NCI-H1105 treated with DMSO at 0.1 percent for 48 hours (cell line): ENCODE measurements at places on chromosomes 1 and 21.

DNA sequence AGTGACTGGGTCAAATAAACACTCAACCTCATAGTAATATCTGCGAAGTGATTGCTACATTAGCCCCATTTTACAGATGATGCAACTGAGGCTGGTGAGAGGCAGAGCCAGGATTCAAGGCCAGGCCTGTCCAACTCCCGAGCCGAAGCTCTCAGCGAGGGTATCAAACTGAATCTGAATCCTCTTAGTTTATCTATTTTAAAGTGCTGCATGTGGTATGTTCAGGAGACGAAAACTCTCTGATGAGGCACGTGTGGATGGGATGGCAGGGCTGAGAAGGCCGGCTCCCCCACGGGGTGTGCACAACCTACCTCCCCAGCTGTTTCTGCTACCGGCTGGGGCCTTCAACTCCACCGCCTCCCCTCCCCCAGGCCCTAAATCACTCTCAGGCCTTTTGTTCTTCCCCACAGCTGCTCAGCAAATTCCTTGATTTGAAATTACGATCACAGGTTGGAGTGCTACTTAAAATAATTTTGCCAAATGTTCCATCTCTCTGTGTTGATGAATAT is 171.8 kb downstream of the TOMM20 start:
- peak; percentile 24 for DNase-seq

DNA sequence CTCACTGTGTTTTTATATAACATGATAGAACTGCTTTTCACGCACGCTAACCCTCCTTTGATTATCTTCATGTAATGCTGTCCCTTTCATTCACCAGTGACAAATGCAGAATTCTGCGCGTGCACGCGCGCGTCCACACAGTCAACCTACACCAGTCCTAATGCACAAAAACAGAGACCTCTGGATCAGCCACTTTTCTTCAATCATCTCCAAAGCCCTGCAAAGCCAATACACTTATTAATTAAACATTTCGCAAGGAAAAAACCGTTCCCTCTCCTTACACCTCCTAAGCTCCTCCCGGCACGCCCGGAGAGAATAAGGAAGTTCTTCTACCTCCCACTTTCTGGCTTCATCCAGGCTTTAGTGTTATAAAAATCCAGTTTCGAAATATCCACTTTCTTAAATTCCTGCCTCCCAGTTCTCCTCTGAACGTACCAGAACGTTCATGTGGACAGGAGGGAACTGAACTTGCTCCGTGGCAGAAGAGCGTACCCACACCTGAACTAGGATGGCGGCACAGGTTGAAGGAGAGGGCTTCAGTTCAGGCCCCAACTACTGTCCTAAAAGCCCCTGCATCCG is 4.6 kb downstream of the LMX1A start:
- no peak for DNase-seq

- no peak for DNase-seq
These were observed 52.9 kb upstream of the KDM4A start for GRCh38 chr1:43597028-43597427.

GRCh38 chr1:209895709-209896108 is 42.3 kb upstream of the SYT14 start:
- no peak for DNase-seq

GRCh38 chr1:54114001-54114400 is 38.8 kb downstream of the CDCP2 start:
- DNase-seq = no peak

DNA sequence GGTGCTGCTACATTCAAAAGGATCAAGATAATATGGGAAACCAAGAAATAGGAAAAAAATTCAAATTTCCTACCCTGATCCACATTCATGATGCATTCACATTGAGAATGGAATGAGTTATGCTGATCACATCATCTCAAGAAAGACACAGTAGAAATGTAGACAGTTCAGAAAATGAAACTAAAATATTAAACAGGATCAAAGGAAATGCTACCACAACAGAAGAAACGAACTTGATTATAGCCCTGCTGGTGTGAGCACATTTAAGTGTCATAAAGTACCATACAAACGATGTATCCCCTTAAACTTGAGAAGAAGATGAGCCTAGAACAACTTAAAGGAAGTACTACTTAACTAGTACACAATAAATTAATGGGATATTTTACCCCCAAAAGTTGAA is 21.3 kb downstream of the SYDE2 start:
- no peak for DNase-seq

DNA sequence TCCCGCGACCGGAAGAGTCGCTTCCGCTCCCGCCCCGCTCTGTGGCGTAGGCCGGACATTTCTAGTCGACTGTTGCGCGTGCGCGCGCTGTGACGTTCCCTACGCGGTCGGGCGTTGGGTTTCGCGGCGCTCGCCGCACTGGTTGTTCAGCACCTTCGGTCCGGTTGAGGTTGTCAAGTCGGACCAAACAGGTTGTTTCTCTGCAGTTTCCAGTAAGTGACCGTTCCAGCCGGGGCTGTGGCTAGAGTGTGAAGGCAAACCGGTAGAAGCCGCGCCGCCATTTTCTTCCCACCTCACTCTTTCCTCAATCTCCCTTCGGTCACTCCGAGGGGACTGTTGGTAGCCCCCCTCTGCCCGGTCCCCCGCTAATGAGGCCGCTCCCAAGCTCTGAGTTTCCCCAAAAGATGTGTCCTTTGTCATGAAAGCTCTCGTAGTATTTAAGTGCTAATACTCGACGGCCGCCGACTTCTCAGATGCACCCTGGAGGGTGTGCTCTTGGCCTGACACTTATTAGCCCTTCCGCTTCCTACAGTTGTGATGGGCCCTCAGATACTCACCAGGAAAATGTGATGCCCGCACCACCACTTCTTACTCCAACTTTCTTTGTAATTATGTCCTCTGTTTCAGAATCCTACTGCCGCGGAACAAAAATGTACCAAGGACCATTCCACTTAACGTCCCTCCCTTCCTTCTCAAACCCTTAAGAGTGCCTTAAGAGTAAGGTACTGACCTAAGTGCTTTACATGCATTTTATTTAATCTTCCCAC is 56.3 kb downstream of the TRAF5 start:
- peak; percentile 91 for DNase-seq

GRCh38 chr1:210920716-210921694 is 212.9 kb downstream of the KCNH1 start:
- no peak for DNase-seq

DNA sequence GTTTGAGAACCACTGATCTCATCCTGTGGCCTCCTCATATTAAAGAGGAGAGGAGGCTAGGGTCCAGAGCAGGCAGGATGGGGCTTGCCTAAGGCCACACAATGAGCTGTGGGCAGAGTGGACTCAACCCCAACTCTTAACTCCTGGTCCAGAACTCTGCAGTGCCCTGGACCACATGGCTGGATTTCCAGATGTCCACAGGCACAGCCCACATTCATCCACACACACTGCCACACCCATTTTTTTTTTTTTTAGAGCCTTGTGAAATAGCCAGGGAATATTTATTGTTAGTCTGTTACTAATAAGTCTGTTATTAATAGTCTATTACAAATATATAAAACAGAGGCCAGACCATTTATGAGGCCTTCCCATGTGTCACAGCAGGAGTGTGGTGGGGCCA is 192.2 kb downstream of the TRABD2B start:
- no peak for DNase-seq

DNA sequence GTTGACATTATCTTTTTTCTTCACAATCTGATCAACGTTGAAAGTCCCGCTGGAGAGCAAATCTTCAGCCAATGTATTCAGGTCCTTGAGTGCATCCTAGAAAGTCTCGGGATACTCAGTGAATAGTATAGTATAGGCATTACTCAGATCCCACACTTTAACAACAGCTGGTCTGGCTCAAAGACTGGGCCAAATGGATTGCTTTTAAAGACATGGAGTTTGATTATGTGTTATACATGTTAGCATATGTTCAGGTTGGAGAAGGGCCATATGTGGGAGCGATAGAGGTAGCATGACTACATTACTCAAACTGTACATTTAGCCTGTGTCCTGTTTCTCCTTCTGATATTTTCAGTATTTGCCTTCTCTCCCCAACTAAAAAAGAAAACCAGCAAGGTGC is 33.1 kb downstream of the OR10Z1 start:
- no peak for DNase-seq

- no peak for DNase-seq
These were observed 155.6 kb upstream of the NBPF11 start for GRCh38 chr1:148307583-148308185.

DNA sequence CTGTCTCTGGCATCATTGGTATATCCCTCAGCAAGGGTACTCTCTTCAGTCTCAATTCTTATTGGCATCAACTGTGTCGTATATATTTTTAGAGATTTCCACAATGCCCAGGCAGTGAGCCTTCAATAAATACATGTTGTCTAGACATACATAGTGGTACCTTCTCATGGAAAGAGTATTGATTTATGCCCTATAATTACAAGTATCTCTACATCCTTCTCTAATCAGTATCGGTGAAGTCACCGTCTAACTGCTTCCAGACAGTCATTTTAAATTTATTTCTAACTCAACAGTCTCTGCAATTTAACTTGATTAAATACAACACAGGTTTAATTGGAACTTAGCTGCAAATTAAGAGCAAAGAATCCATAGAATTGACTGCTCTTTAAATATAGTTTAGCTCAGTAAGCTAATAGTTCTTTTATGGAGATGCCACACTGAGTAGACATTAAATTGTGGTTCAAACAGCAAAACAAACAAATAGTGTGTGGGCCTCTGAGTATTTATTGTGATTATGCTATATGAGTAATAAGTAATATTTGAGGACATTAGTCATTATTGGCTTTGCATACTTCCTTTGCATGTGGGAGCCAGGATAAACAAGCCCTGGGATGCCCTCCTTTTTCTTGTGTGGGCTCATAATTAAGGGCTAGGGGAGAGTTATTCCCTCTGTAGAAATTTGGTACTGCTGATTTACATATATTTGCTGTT is 126.9 kb upstream of the DUSP10 start:
- peak; percentile 21 for DNase-seq

GRCh38 chr21:44273046-44273445 is 11.3 kb upstream of the DNMT3L start:
- no peak for DNase-seq

- DNase-seq = no peak
These were observed 46.2 kb downstream of the SYT2 start for GRCh38 chr1:202664083-202664482.

DNA sequence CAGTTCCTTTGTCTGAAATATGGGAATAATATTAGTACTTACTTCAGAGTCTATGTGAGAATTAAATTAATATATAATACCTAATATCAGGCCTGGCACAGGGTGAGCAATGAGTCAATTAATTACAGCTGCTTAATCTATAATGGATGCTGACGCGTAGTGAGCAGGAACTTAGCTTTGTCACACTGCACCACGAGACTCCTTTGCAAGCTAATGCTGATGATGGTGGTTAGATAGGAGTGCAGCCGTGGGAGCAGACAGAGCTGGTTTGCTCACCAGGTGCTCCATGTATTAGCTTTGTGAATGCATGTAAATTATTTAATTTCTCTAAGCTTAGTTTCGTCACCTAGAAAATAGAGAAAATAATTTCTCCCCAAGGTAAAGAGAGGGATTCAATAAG is 35.1 kb downstream of the KCNJ15 start:
- no peak for DNase-seq

GRCh38 chr1:117814856-117815797 is 114.3 kb downstream of the GDAP2 start:
- no peak for DNase-seq

GRCh38 chr1:179029321-179029759 is 3.6 kb downstream of the FAM20B start:
- DNase-seq = no peak

GRCh38 chr1:24097663-24098062 is 14.3 kb downstream of the MYOM3 start:
- no peak for DNase-seq

DNA sequence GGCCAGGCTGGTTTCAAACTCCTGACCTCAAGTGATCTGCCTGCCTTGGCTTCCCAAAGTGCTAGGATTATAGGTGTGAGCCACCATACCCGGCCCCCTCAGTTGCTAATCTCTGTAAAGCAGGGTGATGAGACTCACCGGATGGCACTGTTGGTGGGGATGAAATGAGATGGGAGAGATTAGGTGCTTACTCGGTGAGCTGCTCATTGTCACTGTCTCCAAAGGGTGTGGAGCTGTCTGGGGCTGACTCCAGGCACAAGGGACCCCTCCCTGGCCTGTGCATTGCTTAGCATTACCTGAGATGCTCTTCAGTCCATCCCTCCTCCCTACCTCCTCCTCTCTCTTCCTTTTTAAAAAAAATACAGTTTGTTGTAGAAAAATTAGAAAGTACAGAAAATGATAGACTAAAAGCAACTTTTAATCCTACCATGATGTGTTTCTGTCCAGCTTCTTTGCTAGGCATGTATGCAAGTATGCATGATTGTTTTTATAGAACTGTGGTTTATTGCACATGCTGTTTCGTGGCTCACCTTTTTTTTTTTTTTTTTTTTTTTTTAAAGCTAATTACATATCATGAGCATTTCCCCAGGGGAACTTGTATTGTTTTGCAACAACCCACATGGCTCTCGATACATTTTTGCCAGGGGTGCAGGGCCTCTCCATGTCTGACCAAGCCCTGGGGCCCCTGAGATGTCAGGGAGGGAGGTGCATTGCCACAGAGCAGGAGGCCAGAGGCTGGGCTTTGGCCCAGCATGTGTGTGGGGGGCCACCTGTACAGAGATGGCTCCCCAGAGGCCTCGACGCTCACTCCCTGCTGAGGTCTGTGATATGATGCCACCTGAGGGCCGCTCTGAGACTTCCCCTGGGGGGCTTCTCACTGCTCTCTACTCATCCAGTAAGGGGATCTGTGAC is 55.4 kb downstream of the ARHGEF10L start:
- no peak for DNase-seq

DNA sequence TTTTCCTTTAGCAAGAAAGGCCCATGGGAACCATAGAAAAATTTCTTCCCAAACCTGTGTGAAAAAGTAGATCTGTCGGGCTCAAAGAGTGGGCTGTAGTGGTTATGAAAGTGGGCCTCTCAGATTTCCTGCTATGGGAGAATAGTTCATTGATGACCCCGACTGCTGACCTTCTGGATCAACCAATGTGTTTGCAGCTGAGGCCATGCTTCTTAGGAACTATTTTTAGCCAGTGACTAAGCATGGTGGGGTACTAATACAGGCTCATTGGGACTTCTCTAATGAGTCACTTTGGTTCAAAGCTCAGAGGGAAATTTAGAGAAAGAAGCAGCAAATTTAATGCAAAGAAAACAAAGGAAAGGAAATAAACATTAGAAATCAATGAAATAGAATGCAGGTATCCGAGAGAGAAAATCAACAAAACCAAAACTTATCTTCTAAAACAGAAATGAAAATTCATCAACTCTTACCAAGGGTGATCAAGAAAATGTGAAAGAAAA is 12.6 kb upstream of the PSMA5 start:
- DNase-seq = no peak

GRCh38 chr1:80085067-80085466 is 1078.5 kb upstream of the ADGRL4 start:
- DNase-seq = no peak

DNA sequence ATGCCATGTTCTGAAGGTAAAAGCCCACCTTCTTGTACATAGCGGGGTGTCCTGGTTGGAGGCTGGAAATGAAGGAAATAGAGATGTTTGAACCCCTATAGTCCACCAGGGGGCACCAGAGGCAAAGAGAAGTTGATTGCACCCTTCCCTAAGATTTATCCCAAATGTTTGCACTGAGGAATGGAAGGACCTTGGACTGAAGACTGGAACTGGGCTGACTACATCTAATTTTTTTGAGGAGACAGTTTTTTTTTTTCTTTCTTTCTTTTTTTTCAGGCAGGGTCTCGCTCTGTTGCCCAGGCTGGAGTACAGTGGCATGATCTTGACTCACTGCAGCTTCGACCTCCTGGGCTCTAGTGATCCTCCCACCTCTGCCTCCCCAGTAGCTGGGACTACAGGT is 55.3 kb upstream of the EIF4G3 start:
- peak; percentile 56 for DNase-seq
